ENCODE measurements at places on chromosomes 12 and 14.

DNA sequence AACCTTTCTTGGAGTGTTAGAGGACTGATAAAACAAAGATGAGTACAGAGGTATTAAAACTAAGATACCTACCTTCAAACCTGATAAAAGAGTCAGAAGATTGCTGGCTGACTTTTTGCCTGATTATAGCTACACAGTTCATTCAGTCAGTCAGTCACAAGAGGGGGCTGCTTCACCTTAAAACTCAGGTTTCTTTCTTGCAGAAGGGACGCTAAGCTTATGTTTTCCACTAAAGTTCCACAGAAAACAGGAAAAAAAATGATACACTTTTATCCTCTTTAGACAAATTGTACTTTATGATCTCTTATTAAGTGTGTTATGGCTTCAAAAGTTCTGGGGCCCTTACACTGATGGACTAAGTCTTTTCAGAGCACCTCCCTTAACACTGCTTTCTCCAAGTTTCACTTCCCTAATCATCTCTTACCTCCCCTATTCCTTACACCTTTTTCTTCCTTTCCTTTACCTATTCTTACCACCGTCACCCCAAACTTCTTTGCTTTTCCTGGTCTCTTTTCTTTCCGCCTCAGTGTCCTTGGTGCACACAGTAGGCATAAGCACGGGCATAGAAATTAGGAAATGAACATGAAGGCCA is 448.7 kb upstream of the OR4E1 start:
- no peak for DNase-seq

DNA sequence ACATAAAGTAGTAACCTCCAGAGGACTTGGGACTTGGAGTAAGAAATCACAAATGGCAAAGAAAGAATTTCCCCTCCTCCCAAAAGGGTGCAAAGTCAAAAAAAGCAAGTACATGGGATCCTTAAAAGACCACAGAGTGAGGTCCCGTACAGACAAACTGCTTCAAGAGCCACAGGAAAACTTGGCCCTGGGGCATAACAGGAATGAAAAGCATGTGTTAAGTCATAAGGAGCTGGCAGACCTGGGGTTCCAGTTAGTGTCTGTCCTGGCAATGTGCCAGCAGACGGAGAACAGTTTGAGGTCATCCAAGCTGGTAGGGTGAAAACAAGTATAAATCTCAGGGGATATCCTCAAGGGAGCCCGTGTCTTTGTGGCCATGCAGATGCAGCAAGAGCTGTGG is 73.2 kb downstream of the HSD17B6 start:
- DNase-seq: no peak

- no peak for DNase-seq
These were observed 29.5 kb downstream of the TSPAN8 start for GRCh38 chr12:71128191-71128788.

GRCh38 chr12:26633591-26634210 is 199.3 kb downstream of the ITPR2 start:
- DNase-seq: no peak

GRCh38 chr14:89476354-89476896 is 59.4 kb upstream of the FOXN3 start:
- no peak for DNase-seq

Data from activated gamma-delta T cell treated with Interleukin-2 at 50 U/mL for 16 hours (primary cell).